ENCODE measurements at places on chromosomes 12 and 14. TPM values are rescaled to one million over a fixed set of nuclear protein-coding genes. Genes with fewer than 3 reads are reported as not detected.

DNA sequence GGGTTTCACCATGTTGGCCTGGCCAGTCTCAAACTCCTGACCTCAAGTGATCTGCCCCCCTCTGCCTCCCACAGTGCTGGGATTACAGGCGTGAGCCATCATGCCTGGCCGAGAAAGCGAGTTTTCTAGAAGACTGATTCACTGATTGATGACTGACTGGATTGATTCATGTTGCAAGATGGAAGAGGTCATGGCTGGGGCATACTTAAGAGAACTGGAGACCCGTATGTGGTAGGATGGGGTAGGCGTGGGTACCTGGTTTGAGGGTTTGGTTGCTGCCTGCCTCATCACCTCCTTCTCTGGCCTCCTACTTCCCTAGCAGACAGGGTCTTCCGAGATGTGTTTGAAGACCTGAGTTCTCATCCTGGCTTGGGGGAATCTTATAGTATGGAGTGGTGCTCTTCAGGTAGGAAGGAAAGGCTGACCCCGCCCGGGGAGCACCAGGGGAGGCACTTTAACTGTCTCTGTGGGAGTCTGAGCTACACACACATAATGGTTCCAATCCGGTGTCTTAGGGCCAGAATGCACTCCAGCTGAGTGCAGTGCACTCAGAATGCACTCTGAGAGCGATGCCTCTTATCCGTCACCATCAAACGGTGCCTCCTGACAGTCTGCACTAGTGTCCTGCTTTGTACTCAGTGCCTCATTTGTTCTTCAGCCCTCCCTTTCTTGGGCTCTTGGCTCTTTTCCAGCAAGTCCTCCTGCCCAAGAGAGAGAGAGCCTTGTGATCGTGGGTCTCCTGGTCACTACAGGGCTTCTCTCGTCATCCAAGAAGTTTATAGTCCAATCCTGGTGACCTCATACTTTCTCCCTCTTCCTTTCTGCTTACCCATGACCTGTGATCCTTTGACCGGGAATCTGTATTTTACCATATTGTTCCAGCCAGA, 19.7 kb downstream of the PLEKHG3 start:
- DNase-seq: no peak

- no peak for DNase-seq
Observed at GRCh38 chr12:114841557-114842251, 157.7 kb upstream of the TBX3 start.

GRCh38 chr14:63273129-63273528, 45.6 kb downstream of the GPHB5 start:
- DNase-seq: no peak

DNA sequence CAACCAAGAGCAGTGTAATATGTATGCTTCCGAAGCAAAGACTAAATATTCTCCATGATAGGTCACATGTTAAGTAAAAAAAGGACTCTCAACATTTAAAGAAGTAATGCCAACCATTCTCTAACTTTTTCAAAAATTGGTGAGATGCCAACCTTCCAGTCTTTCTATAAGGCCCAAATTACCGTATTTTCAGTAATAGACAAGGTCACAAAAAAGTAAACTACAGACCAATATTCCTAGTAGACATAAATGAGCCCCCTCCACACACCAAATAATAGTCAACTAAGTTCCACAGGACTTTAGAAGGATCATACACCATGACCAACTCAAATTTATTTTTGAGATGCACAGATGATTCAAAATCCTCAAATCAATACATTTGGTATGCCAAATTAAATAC, 867.4 kb downstream of the TMEM121 start:
- DNase-seq: no peak

DNA sequence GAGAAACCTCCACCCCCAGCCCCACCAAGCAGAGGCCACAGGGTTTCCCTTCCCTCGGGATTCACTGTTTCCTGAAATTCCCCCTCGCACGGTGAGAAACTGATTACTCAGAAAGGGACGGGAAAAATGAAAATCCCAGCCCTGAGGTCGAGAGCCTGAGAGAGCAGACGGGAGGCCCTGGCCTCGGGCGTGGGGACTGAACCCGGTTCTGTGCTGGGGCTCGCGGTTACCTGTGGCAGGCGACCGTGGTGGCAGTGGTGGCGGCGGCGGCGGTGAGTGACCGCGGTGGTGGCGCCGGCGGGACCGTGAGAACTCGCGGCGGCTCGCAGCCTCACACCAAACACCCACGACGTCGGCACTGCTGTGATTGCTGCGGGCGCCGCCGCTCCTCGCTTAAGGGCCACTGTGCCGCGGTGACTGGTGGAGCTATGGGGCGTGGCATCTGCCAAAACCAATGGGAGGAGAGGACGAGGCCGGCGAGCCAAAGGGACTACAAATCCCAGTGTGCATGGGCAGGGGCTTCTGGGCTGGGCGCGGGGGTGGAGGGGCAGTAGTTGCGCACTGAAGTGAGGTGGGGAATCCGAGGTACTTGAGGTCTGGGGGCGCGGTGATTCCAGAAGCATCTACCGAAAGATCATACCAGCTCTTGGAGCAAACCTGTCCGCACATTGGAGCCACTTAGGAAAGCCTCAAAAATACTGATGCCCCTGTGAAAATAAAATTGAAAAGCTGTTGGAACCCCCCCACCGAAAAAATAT, at the start of gene LGMN:
LGMN (minus strand) TSS at position 369 of the 758 bp plus-strand sequence. CDS start 15,841 bp downstream, outside the sequence.
- DNase-seq: peak; percentile 99

DNA sequence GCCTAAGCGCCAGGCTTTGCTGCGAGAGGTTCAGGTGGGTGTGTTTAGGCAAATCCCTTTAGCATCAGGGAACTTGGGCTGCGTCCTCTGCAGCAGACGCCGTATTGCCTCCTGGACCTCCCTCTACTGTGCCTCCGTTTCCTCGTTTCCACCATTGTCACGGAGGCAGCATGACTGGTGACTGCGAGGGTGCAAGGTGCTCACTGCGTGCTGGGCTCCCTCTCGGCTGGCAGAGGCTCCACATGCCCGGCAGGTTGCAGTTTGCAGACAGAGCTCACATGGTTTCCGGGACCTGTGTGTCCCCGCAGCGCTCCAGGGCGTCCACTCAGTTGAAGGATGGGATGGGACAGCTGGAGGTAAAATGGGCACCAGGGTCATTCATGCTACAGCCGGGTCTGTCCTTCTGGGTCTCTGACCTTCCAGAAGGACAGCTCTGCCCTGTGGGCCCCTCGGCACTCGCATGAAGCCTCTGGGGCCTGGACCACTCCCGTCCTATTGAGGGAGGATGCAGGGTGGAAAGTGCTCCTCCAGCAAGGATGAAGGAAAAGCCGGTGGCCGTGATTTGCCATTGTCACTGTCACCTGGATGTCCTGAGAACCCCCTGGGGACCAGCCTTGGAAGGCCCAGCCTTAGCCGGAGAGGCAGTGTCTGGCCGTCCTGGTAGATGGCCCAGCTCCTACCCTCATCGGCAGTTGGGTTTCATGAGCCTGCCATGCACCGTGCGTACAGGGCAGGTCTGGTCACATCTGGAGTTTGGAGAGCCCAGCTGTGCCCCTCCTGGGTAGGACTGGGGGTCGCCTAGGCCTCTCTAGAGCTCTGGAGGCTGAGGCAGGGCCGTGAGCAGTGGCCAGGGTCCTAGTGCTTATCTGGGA, 146.5 kb downstream of the KIF26A start:
- no peak for DNase-seq

GRCh38 chr14:50823051-50823761, 7.8 kb downstream of the NIN start:
- DNase-seq: no peak

GRCh38 chr14:37539992-37540391, 55.1 kb downstream of the FOXA1 start:
- no peak for DNase-seq

DNA sequence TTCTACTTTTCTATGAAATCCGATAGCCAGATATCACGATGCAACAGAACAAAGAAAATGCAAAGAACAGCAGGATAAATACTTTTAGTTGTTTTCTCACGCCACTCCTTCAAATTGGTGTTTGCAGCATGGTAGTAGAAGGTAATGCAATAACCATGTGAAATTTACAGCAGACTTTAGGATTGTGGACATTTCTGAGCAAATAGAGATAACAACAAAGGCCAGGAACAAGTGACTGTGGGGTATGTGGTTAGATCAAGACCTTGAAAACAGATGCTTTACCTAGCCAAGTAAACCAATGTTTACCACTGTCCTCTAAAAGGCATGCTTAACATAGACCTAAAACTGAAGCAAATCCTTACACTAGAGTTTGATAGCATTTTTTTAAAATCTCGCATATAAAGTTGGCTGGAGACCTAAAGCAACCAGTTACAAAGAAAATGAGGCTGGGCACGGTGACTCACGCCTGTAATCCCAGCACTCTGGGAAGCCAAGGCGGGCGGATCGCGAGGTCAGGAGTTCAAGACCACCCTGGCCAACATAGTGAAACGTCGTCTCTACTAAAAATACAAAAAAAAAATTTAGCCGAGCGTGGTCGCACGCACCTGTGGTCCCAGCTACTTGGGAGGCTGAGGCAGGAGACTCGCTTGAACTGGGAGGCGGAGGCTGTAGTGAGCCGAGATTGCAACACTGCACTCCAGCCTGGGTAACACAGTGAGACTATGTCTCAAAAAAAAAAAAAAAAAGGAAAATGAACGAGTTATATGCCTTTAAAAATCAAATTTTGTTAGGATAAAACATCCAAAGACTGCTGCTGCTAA, 123.2 kb upstream of the FOXN3 start:
- no peak for DNase-seq

DNA sequence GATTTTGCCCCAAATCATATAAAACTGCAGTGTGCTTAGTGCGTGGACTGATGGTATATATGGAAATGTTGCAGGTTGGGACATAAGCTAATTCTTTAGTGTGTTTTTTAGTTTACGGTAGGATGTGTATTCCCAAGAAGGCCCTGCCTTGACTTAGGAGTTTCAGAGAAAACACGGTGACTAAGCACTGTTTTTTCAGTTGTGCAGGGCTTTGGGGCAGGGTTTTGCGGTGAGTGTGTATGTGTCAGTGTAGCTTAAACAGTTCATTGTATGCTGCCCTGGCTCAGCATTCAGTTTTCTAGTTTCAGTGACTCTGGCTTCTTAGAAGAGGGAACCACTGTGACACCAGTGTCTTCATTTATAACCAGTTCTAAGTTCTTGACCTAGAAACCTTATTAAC, 101.2 kb downstream of the AKAP6 start:
- DNase-seq: no peak

The NGB gene
- total RNA-seq: not detected

The OR6S1 gene
- not detected for total RNA-seq

The LRCOL1 gene
- not detected for total RNA-seq

The NFE2 gene
- total RNA-seq: 18.6 TPM

The DTD2 gene
- 15.5 TPM for total RNA-seq

The SERPINA1 gene
- total RNA-seq: 0.93 TPM

The OTX2 gene
- not detected for total RNA-seq

Measured in lower leg skin (tissue), 4 donors.